ENCODE measurements at places on chromosomes 6 and 20. TPM values are rescaled to one million over a fixed set of nuclear protein-coding genes. Genes with fewer than 3 reads are reported as not detected.

The RIOK1 gene
- 25.5 TPM for total RNA-seq

The RAMACL gene
- total RNA-seq, result 0.75 TPM

The CYP24A1 gene
- total RNA-seq, result 1.0 TPM

The POU5F1 gene
- not detected for total RNA-seq

The AIF1 gene
- 31.8 TPM for total RNA-seq

The TXLNB gene
- total RNA-seq, result 0.19 TPM

The DDX43 gene
- 2.2 TPM for total RNA-seq

The WFDC5 gene
- total RNA-seq, result not detected

The NKX2-2 gene
- not detected for total RNA-seq

DNA sequence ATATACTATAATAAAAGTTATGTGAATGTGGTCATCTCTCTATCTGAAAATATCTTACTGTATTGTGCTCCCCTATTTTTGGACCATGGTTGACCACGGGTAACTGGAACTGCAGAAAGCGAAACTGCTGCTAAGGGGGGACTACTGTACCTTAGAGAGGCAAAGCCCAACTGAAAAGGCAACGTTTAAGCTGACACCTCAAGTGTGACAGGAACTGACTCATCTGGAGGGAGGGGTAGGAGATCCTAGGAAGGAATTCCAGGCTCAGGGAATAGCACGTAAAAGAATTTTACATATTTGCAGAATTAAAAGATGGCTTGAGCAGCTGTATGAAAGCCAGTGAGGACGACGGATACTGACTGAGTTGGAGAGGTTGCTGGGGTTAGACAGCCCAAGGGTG lies 34.8 kb downstream of the ELOVL2 start:
- DNase-seq, result no peak

DNA sequence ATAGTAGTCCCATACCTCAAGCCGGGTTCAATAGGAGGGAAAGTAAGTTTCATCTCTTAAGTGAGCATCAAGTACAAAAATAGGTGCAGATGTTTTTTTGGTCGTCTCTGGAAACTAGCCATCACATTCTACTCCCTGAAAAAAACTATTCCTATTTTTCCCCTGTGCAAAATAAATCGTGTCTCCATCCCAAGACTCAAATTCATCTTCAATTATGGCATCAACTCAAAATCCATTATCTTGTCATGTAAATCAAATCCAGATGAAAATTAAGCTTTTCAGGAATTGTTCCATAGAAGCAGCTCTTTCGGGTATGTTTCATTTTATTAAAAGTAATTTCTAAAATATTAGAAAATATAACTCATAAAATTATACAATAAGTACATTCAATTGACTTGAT lies 1368.4 kb downstream of the GRIK2 start:
- DNase-seq, result no peak

DNA sequence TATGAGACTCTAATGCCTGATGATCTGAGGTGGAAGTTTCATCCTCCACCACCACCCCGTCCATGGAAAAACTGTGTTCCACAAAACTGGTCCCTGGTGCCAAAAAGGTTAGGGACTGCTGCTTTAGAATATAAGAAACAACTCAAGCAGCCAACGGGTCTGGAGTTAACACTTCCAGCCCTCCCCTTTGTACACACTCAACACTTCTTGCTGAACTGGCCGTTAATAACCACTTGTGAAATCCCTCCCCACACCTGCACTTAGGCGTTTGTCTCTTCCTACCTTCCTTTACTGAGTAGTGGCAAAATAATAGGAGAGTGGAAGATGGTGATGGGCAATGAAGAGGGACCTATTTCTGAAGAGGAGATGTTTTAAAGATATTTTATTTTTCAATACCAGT lies 10.5 kb downstream of the SAYSD1 start:
- no peak for DNase-seq

- no peak for DNase-seq
These were observed 90.0 kb upstream of the SIRPA start for GRCh38 chr20:1805161-1805581.

GRCh38 chr6:34829137-34829536 lies 37.3 kb downstream of the BLTP3A start:
- no peak for DNase-seq

DNA sequence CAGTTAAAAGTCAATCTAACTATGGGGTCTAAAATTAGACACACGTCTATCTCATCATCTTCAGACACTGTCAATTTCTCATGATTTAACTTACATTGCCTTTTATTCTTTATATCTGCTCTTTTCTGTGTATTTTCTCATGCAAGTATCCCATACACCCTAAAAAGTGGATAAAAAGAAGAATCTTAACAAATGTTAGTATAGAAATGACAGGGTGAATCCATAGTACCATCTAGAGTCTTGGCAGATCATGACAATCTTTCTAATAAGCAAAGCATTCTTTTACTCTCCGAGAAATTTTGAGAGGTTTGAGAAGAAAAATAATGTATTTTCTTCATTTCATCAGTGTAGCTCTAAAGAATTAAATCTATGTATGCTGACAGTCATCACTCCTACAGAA lies 382.7 kb downstream of the C6orf118 start:
- DNase-seq, result no peak

GRCh38 chr20:59821788-59822187 lies 111.6 kb downstream of the SYCP2 start:
- DNase-seq, result no peak

DNA sequence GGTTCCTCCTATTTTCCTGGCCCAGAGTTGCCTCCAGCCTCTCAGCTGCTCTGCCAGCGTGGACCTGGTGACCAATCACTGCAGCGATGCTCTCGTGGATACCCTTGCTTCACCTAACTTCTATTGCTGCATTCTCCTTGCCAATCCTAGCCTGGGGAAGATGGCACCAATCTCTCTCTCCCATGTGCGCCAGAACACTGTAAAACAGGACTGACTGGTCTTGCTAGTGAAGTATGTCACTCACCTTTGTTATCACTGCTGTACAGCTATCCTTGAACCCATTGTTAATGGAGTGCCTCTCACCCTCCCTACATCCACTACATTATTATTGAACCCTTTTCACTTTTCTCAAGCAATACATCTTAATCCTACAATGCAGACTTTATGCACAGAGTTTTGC lies 80.1 kb downstream of the LYRM4 start:
- DNase-seq, result no peak

DNA sequence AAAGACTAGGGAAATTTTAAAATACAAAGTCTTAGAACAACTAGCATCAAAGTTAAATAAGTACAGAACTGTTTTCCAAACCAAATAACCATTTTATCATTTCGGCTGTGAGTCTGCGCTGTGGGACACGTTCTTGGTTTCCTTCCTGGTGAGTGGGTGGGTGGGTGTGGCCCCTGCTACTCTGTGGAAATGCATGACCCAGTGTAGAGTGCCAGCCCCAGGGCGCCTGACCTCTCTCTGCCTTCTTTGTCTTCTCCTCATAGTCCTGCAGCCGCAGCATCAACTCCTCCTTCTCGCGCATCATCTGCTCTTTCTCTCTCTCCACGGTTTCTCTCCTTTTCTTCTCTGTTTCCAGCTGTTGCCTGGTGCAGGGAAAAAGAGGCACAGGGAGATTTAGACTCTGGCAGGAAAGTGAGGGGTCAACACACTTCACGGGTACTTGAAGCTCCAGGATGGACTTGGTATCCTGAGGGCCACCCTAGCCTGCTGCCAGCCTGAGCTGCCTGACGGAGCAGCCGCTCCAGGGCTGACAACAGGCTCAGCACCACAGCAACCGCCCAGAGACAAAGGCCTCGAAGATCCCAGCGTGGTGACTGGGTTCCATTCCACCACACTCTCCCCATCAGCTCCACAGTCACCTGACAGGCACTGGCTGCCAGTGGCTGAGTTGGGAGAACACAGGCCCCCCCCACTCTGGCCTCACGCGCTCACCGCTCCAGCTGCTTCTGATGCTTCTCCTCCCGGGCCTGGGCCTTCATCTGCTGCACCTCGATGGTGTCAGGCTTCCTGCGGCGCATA lies 48.4 kb downstream of the EZR start:
- DNase-seq, result no peak

All from CD4-positive, alpha-beta T cell (primary cell).